NCI-H1436 treated with DMSO at 0.1 percent for 48 hours (cell line): ENCODE measurements at places on chromosomes 3 and 15.

DNA sequence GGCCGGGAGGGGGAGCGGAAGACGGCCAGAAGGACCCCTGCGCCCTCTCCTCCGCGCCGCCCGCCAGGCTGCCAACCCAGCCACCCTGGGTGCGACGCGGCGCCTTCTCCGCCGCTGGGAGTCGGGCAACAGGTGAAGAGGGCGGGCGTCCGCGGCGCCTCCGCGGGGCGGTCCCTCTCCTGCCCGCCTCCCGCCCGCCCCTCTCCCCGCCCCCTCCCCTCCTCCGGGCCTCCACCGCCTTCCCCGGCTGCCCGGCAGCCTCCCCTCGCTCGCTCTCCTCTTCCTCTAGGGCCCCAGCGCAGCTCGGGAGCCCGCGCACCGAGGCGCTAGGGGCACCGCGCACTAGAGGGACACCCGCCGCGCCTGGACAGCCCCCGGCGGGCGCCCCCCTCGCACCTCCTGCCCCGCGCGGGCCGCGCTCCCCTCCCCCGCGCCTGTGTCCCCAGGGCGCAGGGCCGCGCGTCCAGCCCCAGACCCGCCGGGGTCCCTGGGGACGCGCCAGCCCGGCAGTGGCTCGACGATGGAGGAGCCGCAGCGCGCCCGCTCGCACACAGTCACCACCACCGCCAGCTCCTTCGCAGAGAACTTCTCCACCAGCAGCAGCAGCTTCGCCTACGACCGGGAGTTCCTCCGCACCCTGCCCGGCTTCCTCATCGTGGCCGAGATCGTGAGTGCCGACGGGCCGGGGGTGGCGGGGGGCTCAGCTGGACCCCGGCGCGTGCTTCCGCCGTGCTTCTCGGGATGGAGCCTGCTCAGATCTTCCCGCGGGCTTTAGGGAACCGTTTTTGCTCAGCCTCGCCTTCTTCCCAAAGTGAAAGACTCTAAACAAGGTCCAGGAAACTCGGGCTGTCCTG lies at the start of gene CMTM8:
Gene CMTM8, plus strand, starts transcription at position 228 of the 854 bp plus-strand sequence. Its CDS starts 293 bp downstream, at position 521.
- DNase-seq, result no peak

- no peak for DNase-seq
Measured at GRCh38 chr3:22319446-22319845, 568.4 kb upstream of the ZNF385D start.

DNA sequence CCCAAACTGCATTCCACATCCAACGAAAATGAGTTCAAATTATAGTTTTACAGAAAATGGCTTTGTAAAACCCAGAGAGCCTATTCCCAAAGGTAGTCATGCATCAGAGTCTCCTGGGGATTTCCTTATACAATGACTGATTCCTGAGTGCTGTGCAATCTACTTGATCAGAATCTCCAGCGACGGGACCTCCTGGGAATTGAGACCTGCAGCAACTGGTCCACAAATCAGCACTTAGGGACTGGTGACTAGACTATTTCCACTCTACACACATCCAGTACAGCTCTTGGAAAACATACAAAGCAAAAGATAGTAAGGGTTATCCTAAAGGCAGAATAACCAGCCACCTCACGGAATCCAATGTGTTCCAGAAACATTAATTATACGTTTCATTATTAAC lies 871.0 kb upstream of the CFAP20DC start:
- peak; percentile 40 for DNase-seq

DNA sequence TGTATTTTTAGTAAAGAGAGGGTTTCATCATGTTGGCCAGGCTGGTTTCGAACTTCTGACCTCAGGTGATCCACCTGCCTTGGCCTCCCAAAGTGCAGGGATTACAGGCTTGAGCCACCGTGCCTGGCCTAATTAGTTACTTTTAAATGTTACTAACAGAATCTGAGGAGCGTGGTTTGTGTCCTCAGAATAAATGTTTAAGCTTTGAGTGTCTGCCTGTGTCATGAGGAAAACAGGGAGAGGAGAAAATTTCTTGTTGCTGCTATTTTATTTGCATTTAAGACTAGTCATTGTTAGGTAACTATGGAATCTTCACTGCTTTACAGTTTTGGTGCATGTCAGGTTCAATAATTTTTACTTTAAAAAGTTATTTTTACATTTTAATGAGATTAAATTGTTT lies 68.8 kb downstream of the TCF12 start:
- DNase-seq, result no peak

DNA sequence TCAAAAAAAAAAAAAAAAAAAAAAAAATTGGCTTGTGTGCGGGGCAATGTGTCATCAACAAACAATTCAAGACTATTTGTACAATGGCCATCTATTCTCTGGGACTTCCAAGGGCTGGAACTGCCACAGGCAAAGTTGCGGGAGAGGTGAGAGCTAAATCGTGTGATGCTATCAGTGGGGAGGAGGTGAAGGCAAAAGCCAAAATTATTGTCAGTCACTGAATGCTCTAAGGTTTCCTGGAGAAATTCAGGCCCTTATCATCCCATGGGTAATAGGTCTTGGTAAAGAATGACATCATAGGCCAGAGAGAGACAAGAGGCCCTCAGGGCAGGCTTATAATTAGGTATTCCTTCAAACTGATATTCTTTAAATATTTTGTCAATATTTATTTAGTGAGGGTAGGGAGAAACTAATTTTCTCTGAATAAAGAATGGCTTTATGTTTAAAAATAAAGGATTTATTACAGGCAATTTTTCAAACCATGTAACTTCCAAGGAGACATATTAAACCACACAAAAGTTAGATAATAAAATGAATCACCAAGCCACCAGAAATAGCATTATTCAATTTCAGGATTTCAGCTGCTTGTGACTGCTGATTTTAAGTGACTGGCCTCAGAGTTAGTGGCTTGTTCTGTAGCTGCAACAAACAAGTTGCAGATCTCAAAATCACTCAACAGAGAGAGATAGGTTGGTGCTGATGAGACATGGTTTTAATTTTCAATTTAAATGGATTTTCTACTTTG lies 226.3 kb upstream of the MRPL3 start:
- DNase-seq, result peak; percentile 44

DNA sequence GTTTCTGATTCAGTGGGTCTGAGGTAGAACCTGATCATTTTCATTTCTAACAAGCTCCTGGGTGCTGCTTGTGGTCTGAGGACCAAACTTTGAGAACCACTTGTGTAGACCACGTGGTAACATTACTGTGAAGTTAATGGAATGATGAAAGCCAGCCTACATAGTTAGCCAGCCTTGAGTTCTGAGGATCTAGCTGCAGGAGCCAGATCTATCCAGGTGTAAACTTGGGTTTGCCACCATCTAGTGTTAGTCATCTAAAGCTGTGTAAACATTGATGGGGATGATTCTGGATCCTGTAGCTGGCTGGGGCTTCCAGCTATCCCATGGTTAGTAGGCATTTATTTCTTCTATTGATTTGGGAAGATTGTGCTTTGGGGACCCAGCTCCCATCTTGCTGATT lies 170.0 kb downstream of the TMEM108 start:
- DNase-seq, result no peak

DNA sequence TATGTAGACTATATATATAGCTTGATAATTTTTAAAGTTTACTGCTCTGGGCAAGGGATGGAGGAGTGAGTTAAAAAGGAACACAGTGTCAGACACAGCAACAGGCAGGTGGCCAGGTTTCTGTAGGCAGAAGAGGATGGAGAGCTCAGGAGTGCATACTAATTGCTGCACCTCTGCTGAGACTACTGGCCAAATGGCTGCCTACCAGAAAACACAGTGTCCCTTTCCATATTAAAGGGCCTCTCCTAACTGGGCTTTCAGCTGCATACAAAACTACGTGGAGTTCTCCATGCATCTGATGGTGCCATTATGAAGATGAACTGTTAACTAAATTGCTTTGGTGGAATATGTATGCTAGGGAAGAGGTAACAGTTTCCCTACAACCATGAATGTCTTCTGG lies 1.8 kb downstream of the ATP13A4 start:
- no peak for DNase-seq

GRCh38 chr15:41331281-41331680 lies 1.1 kb downstream of the OIP5 start:
- DNase-seq, result no peak

- DNase-seq, result no peak
Measured at GRCh38 chr3:180048103-180048502, 11.4 kb upstream of the PEX5L start.

DNA sequence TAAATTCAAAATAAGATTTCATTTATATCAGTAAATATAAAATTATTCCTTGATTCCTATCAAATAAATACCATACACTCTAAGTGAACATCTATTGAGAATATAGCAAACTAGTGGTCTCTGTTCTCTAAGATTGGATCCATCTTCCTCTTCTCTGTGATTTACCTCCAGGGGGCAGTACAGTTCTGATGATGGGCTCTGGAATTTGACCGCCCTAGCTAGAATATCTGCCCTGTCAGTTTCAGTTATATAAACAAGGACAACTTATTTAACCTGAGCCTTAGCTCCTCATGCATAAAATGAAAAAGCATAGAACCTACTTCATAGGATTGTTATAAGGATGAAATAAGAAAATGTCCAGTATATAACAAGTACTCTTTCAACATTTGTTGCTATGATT lies 171.1 kb upstream of the CCDC54 start:
- DNase-seq, result no peak

GRCh38 chr3:58082047-58082446 lies 73.8 kb downstream of the FLNB start:
- DNase-seq, result no peak
